Upper lobe of right lung (tissue), 1 donor: ENCODE measurements at places on chromosomes 4 and X. TPM values are rescaled to one million over a fixed set of nuclear protein-coding genes. Genes with fewer than 3 reads are reported as not detected.

The ZNF182 gene
- 5.0 TPM for total RNA-seq

The SPARCL1 gene
- total RNA-seq: 369 TPM

The NIPAL1 gene
- total RNA-seq: 2.0 TPM

The CSAG1 gene
- not detected for total RNA-seq

The FRMPD4 gene
- total RNA-seq: 0.29 TPM

The FAM133A gene
- total RNA-seq: not detected

The TEC gene
- 7.7 TPM for total RNA-seq

The FGF13 gene
- 3.2 TPM for total RNA-seq

The MGARP gene
- total RNA-seq: 0.75 TPM

The MAGEA9B gene
- not detected for total RNA-seq

The PARM1 gene
- total RNA-seq: 78.0 TPM

The CENPVL1 gene
- total RNA-seq: not detected

The CCNG2 gene
- 41.3 TPM for total RNA-seq

The RAB33A gene
- 0.75 TPM for total RNA-seq

The EVC gene
- 27.6 TPM for total RNA-seq

The NELFA gene
- total RNA-seq: 22.7 TPM

The GLUD2 gene
- total RNA-seq: 1.6 TPM

The CPEB2 gene
- 25.6 TPM for total RNA-seq

The MAGEA2 gene
- total RNA-seq: not detected

The TMPRSS11A gene
- total RNA-seq: not detected

The MAGED4B gene
- total RNA-seq: 6.1 TPM

The SH2D1A gene
- total RNA-seq: 1.8 TPM

The MAGEB2 gene
- not detected for total RNA-seq

The BMX gene
- 3.6 TPM for total RNA-seq

The DCAF8L2 gene
- total RNA-seq: not detected

The PWWP3B gene
- total RNA-seq: 1.1 TPM

The SRPK3 gene
- not detected for total RNA-seq

The EPGN gene
- total RNA-seq: 2.8 TPM

The SSX4B gene
- total RNA-seq: not detected

The AVPR2 gene
- total RNA-seq: 3.0 TPM

The JCHAIN gene
- 99.1 TPM for total RNA-seq

The AR gene
- total RNA-seq: 5.3 TPM

The PLXNB3 gene
- 3.3 TPM for total RNA-seq

The TBC1D25 gene
- total RNA-seq: 14.6 TPM

The EFHC2 gene
- total RNA-seq: 0.17 TPM

The CC2D2A gene
- total RNA-seq: 15.5 TPM

The PRDM8 gene
- total RNA-seq: 1.7 TPM
